ENCODE measurements at places on chromosomes 1 and 21. TPM values are rescaled to one million over a fixed set of nuclear protein-coding genes. Genes with fewer than 3 reads are reported as not detected.

RNU1-1 gene
- under 0.01 TPM for total RNA-seq

SIK1 gene
- under 0.01 TPM for total RNA-seq

PLPPR4 gene
- 1.8 TPM for total RNA-seq

NBPF6 gene
- not detected for total RNA-seq

AMY1A gene
- total RNA-seq: not detected

FAM72B gene
- 1.9 TPM for total RNA-seq

MAEL gene
- not detected for total RNA-seq

SPATA46 gene
- total RNA-seq: not detected

MYCL gene
- 0.32 TPM for total RNA-seq

GJA8 gene
- not detected for total RNA-seq

- no peaks in the 10 kb centered on the region for H3K36me3 ChIP-seq
- no peak overlapping the region for H3K4me3 ChIP-seq
- H3K27me3 ChIP-seq: no peaks in the 10 kb centered on the region
- no peak for DNase-seq
- no peak overlapping the region for H3K27ac ChIP-seq
Observed at GRCh38 chr1:99621340-99621901, 24.5 kb upstream of the PALMD start.

DNA sequence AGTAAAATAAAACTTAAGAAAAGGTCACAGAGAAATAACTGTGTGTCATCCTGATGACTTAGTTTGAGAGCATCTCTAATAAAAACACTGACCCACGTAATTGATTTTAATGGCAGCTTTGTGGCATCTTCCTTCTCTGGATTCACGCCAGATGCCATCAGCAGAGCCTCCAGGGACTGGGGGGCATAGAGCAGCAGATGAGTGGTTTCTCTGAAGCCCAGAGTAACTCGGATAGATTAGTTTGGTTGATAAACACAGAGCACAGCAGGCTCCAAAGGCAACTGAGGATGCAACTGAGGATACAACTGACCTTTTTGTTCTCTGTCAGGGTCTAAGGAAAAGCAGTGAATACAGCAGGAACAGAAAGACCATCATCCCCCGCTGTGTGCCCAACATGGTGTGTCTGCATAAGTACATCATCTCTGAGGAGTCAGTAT is 180.8 kb downstream of the RPS6KC1 start:
- no peaks in the 10 kb centered on the region for H3K36me3 ChIP-seq
- peaks cover 18% of the 10 kb centered on the region for H3K4me1 ChIP-seq
- H3K27me3 ChIP-seq: no peaks in the 10 kb centered on the region
- H3K27ac ChIP-seq: peak overlapping the region; percentile 27
- H3K4me3 ChIP-seq: no peak overlapping the region

GRCh38 chr1:51284487-51284954 is 45.8 kb downstream of the TTC39A start:
- no peak overlapping the region for H3K27ac ChIP-seq
- H3K4me3 ChIP-seq: no peak overlapping the region
- H3K27me3 ChIP-seq: no peaks in the 10 kb centered on the region
- H3K4me1 ChIP-seq: no peaks in the 10 kb centered on the region

GRCh38 chr1:204410688-204411450 is 748 bp downstream of the PPP1R15B start:
- H3K27ac ChIP-seq: peak overlapping the region; percentile 98
- H3K27me3 ChIP-seq: no peaks in the 10 kb centered on the region
- H3K36me3 ChIP-seq: peaks cover 25% of the 10 kb centered on the region
- peak overlapping the region; percentile 99 for H3K4me3 ChIP-seq
- peaks cover 8% of the 10 kb centered on the region for H3K4me1 ChIP-seq

DNA sequence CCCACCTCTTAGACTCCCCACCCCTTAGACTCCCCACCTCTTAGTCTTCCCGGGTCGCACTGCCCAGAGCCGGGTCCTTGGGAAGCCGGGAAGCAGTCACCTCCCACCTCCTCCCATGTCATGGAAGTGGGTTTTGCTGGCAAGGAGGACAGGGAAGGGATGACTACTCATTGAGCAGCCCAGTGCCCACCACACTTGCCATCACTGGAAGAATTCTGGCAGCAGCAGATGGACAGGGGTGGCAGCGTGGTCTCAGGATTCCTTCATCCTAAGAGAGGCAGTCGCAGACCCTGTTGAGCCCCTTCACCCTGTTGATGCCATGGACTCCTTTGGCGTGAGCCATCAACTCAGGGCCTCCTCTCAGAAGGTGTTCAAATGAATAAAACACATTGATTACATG is 140.8 kb downstream of the PGBD5 start:
- no peak overlapping the region for H3K4me3 ChIP-seq
- H3K27me3 ChIP-seq: no peaks in the 10 kb centered on the region
- no peak overlapping the region for H3K27ac ChIP-seq

DNA sequence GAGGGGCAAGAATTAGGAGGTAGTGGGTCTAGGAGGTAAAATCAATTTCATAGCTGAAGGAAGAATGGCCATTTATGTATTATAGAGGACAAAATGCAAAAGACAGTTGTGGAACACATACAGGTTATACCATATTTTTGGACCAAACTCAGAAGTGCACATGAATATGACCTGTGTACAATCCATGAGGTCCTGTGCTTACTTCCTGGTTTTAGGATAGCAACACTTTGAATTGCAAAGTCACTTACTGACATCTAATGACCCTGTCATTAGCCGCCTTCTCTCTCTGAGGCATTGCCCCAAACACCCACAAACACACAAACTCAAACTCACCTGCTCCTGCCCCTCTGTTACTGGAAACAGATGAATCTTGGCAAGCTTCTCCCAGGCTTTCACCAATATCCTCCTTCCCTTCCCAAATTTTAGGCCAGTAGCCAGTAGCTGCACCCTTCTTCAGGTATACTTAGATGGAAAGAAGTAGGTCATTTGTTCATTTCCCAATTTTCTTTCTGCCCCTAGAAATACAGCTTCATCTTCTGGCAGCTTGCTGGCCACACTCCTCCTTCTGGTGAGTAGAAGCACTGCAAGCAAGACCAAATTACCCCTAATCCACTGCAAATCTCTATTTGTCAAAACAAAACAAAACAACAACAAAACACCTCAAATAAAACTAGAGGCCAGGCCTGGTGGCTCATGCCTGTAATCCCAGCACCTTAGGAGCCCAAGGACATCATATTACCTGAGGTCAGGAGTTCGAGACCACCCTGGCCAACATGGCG is 13.7 kb upstream of the RPL5 start:
- DNase-seq: peak; percentile 66
- H3K4me1 ChIP-seq: peaks cover 10% of the 10 kb centered on the region
- no peaks in the 10 kb centered on the region for H3K36me3 ChIP-seq

- H3K27me3 ChIP-seq: no peaks in the 10 kb centered on the region
- no peaks in the 10 kb centered on the region for H3K36me3 ChIP-seq
- no peak overlapping the region for H3K27ac ChIP-seq
- H3K4me3 ChIP-seq: no peak overlapping the region
- no peaks in the 10 kb centered on the region for H3K4me1 ChIP-seq
- DNase-seq: no peak
Observed at GRCh38 chr1:6950001-6950765, 164.9 kb downstream of the CAMTA1 start.

- no peaks in the 10 kb centered on the region for H3K36me3 ChIP-seq
- peak; percentile 66 for DNase-seq
- peak overlapping the region; percentile 80 for H3K4me3 ChIP-seq
- no peaks in the 10 kb centered on the region for H3K27me3 ChIP-seq
Observed at GRCh38 chr1:1348420-1349255, 580 bp downstream of the DVL1 start.

- no peak overlapping the region for H3K4me3 ChIP-seq
- H3K36me3 ChIP-seq: no peaks in the 10 kb centered on the region
- no peaks in the 10 kb centered on the region for H3K27me3 ChIP-seq
- peaks cover 3% of the 10 kb centered on the region for H3K4me1 ChIP-seq
- H3K27ac ChIP-seq: no peak overlapping the region
Observed at GRCh38 chr1:150775276-150775675, 9.7 kb upstream of the CTSS start.

- no peak overlapping the region for H3K27ac ChIP-seq
- H3K36me3 ChIP-seq: peaks cover 48% of the 10 kb centered on the region
- peaks cover 15% of the 10 kb centered on the region for H3K4me1 ChIP-seq
- DNase-seq: no peak
- H3K27me3 ChIP-seq: no peaks in the 10 kb centered on the region
- no peak overlapping the region for H3K4me3 ChIP-seq
Observed at GRCh38 chr1:55068638-55069037, 29.3 kb downstream of the PCSK9 start.

GRCh38 chr1:89966656-89967055 is 28.3 kb upstream of the ZNF326 start:
- H3K4me3 ChIP-seq: no peak overlapping the region
- H3K4me1 ChIP-seq: peaks cover 16% of the 10 kb centered on the region
- H3K27me3 ChIP-seq: no peaks in the 10 kb centered on the region

DNA sequence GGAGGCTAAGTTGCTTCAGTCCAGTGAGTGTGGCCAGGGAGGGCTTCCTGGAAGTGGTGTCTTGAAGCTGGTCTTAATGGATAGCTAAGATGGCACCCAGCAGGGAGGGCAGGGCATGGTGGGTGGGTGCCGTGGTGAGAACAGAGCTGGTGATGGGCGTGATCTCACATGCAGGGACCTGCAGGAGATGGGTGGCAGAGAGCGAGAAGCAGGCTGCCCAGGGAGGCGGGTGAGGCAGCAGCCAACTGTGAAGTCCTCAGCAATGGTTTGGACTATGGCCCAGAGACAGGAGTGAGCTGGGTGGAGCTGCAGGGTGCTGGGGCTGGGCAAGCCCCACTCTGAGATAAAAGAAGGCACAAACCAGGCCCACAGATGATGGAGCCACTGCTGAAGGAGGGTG is 50.7 kb downstream of the UMODL1 start:
- no peak overlapping the region for H3K4me3 ChIP-seq
- DNase-seq: no peak
- peaks cover 6% of the 10 kb centered on the region for H3K4me1 ChIP-seq
- H3K27me3 ChIP-seq: peaks cover 3% of the 10 kb centered on the region
- H3K27ac ChIP-seq: no peak overlapping the region
- no peaks in the 10 kb centered on the region for H3K36me3 ChIP-seq

GRCh38 chr1:215772151-215772550 is 205.0 kb downstream of the KCTD3 start:
- H3K27me3 ChIP-seq: no peaks in the 10 kb centered on the region
- DNase-seq: no peak
- no peak overlapping the region for H3K27ac ChIP-seq
- H3K36me3 ChIP-seq: no peaks in the 10 kb centered on the region
- H3K4me3 ChIP-seq: no peak overlapping the region
- H3K4me1 ChIP-seq: peaks cover 1% of the 10 kb centered on the region

DNA sequence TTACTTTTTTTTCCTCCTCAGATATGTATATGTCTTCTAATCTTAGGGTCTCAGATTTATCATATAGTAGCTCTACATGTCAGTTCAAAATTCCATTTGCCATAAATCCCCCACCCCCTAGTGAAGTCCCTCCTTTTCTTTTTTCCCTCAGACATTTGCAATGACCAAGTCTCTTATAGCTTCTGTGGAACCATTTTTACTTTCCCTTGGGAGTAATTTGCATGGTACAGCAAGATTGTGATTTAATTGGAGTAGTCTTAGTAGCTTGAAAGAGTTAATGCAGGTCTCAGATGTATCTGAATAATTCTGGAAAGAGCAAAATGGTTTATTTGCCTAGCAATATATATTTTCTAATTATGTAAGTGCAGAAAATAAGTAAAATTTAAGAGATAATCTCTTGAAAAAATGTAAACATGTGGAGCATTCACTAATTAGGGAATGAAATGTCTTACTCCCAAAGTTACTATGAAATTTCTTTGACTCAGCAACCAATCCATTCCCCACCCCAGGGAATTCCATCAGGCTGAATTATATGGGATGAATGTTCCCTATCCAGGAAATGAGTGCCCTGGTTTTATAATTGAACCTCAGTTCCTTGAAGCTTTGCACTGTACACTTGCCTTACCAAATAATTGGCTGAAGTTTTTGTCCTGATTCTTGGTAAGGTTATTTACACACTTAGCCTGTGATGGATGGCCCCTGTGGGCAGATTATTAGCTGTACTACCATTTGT is 267.0 kb downstream of the DNM3 start:
- no peaks in the 10 kb centered on the region for H3K27me3 ChIP-seq
- peak; percentile 33 for DNase-seq
- H3K27ac ChIP-seq: no peak overlapping the region

- no peaks in the 10 kb centered on the region for H3K36me3 ChIP-seq
- H3K27me3 ChIP-seq: no peaks in the 10 kb centered on the region
- no peak for DNase-seq
- H3K27ac ChIP-seq: no peak overlapping the region
Observed at GRCh38 chr1:12524266-12524665, 93.7 kb downstream of the DHRS3 start.

DNA sequence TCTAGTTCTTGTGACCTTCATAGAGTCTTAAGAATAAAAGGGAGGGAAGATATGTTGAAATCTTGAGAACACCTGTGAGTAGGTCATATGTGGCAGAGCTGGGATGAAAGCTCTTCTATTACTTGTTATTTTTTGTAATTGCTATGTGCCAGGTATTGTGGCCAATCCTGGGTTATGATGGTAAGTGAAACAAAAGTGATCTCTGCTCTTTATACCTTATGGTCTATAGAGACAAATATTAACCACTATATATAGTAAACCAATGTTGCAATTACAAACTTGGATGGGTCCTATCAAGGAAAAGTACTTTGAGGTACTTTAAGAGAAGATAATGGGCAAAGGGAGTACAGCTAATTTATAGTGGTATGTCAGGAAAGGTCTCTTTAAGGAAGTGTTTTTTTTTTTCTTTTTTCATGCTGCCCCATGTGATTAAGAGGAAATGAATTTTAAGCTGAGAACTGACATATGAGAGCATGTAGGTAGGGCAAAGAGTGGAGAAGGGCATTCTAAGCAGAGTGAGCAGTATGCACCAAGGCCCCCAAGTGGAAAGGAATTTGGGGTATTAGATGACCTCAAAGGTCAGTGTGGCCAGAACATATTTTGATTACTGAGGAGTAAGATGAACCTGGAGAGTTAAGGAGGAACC is 43.3 kb downstream of the POU2F1 start:
- no peak overlapping the region for H3K4me3 ChIP-seq
- no peak overlapping the region for H3K27ac ChIP-seq
- DNase-seq: no peak
- H3K36me3 ChIP-seq: no peaks in the 10 kb centered on the region
- no peaks in the 10 kb centered on the region for H3K27me3 ChIP-seq
- H3K4me1 ChIP-seq: 0 out of 2 replicates have a peak, but pooled peaks cover 9% of the 10 kb centered on the region

DNA sequence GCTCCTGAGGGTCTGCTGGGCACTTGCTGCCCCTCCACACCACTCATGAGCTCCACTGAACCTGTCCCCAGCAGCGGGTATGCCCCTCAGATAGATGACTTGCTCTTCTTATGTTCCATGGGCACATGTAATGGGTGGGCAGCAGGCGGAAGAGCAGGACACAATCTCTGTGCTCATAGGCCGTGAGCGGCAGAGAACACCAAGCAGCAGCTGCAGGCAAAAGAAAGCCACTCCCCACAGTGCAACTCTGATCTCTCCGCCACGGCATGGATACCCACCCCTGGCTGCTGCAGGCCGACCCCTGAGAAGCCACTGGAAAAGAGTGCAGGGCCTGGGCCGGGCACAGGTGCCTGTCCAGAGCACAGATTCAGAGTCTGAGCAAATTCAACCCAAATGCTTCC is 135.2 kb upstream of the RUNX3 start:
- no peak overlapping the region for H3K27ac ChIP-seq
- no peak for DNase-seq
- H3K4me3 ChIP-seq: 0 out of 2 replicates have a peak overlapping the region, but pooled peaks have one; percentile 18
- 0 out of 2 replicates have a peak, but pooled peaks cover 6% of the 10 kb centered on the region for H3K4me1 ChIP-seq
- no peaks in the 10 kb centered on the region for H3K36me3 ChIP-seq
- H3K27me3 ChIP-seq: peaks cover 33% of the 10 kb centered on the region

All from GM23248 (cell line).